ENCODE measurements at places on chromosomes 12 and 14. TPM values are rescaled to one million over a fixed set of nuclear protein-coding genes. Genes with fewer than 3 reads are reported as not detected.

- DNase-seq = no peak
These were observed 27.7 kb downstream of the PPP4R3A start for GRCh38 chr14:91482263-91483013.

GRCh38 chr12:15856097-15856982 lies 25.8 kb upstream of the STRAP start:
- DNase-seq = no peak

DNA sequence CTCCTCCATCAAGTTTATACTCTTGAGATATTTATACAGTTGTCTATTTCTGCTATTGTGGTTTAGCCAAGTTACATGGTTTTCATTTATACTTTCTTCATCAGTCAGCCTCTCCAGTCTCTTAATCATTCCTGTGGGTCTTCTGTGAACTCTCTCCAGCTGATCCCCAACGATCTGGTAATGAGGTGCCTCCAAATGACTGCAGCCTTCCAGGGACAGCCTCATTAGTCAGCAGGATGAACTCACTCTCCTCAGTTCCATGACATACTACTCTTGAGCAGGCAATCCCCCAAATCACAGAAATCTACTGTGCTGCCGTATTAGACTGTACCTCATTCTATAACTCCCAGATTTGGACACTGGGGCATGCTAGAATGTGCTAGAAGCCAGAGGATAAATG lies 15.3 kb downstream of the AREL1 start:
- no peak for DNase-seq

KIF21A gene
- 23.7 TPM for total RNA-seq

DNA sequence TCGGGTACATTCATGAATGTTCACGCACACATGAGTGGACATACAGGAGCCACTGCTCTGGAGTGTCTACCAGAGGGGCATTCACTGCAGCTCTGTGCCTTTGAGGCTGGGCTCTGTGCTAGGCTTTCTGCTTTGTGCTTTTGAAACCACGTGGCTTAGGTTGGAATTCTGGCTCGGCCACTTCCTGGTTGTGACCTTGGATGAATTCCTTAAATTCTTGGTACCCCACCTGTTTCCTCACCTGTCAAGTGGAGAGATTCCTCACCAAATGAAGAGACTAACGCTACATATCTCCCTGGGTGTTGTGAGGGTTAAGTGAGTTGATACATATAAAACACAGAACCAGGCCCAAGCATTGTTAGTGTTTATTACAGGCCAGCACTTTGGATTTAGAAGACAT lies 842.8 kb downstream of the VRK1 start:
- no peak for DNase-seq

GRCh38 chr14:90105756-90106155 lies 44.0 kb downstream of the KCNK13 start:
- no peak for DNase-seq

DNA sequence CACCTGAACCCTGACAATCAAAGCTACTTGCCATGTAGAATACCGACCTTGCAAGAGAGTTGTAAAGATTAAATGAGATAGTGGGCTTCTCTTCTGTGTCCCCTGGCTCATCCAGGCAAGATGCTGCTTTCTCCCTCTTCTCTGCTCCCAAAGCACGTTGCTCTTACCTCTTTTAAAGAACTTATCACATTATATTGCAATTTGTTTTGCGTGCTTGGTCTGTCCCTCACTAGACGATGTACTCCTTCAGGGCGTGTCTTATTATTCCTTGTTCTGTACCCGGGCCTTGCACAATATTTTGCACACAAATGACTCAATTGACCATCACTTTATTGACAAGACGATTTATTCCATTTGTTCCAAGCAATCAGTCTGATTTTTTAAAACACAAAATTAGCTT lies 3.3 kb downstream of the DCN start:
- DNase-seq = no peak

DNA sequence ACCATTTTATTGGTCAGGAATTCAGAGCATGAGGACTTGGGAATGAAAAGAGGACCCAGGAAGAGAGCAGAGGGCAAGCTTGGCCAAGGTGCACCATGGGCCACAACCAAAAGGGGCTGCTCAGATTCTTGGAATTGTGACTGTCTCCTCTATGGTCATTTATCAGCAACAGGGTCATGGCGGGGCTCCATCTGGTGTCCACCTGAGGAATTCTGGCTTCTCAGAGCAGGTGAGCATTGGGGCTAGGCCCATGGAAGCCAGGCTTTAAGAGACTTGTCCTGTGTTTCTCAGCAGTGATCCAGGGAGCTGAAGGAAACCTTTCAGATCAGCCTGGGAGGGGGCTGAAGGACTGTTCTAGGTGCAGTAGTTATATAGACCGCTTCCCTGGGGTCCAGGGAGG lies 2.6 kb upstream of the RIN3 start:
- DNase-seq = no peak

GRCh38 chr14:26694521-26694920 lies 96.7 kb upstream of the NOVA1 start:
- DNase-seq = no peak

DNA sequence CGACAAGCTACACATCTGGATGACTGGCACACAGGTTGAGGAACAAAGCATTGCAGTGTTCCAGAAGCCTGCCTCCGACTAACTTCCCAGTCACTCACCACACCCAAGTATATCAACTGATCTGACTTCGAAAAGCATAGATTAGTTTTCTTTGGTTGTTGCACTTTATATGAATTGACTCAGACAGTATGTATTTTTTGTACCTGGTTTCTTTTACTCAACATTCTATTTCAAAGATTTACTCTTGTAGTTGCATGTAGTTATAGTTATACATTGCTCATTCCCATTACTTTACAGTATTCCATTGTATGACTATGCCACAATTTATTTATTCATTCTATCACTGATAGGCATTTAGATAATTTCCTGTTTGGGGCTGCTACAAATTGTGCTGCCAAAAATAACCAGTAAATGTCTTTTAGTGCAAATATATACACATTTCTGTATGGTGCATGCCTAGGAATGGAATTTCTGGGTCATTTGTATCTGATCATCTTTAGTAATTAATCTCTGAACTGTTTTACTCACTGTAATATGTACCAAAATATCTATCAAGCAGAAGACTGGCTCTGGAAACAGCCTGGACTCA lies 17.8 kb downstream of the PLCZ1 start:
- no peak for DNase-seq

DNA sequence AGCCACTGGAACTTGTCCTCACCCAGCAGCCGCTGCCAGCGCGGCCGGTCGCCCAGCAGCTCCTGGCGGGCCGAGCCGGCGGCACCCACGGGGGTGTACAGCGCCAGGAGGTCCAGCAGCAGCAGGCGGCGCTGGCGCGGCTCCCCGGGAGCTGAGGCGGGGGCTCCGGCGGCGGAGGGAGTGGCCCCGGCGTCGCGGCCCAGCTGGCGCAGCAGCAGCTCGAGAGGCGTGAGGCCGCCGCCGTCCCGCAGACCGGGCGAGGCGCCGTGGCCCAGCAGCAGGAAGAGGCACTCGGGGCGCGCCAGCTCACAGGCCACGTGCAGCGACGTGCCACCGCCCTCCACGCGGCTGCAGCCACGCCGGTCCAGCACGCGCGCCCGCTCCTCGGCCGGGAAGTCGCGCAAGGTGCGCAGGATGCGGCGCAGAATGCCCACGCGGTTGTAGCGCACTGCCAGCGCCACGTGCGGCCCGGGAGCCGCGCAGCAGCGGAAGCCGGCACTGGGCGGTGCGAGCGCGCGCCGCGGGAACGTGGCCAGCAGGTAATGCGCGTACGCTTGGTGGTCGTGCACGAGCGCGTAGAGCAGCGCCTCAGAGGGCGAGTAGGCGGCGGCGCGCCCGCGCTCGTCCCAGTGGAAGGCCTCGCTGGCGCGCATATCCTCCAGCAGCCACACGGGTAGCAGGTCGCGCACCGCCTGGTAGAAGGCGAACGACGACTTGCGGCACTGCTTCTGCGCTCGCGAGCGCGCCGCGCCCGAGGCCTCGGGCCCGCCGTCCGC lies 2.3 kb downstream of the ANKRD9 start:
- DNase-seq = no peak

DNA sequence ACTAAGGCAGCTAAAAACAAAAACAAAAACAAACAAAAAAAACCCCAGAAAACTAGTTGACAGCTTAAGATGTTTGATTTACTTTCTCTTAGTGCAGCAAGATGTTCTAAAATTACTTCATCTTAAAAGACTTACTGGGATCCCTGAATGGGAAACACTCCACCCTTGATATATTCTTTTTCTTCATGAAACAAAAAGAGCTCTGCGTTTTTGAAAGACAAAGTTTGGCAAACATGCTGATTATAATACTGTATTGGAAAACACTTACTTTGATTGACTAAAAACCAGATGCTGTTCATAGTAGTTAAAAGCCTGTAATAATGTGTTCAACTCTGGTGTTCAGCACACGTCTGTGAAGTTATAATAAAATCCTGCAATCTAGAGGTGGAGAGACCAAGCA lies 136.8 kb downstream of the SRGAP1 start:
- DNase-seq = no peak

B3GNT4 gene
- 1.6 TPM for total RNA-seq

PLEKHD1 gene
- 2.0 TPM for total RNA-seq

DENND5B gene
- total RNA-seq = 17.7 TPM

- DNase-seq = no peak
These were observed 40.7 kb downstream of the RMST start for GRCh38 chr12:97503073-97503855.

GRCh38 chr14:23566778-23567185 lies 809 bp downstream of the AP1G2 start:
- peak; percentile 75 for DNase-seq

RGS6 gene
- 4.5 TPM for total RNA-seq

KRT6C gene
- total RNA-seq = not detected

DNA sequence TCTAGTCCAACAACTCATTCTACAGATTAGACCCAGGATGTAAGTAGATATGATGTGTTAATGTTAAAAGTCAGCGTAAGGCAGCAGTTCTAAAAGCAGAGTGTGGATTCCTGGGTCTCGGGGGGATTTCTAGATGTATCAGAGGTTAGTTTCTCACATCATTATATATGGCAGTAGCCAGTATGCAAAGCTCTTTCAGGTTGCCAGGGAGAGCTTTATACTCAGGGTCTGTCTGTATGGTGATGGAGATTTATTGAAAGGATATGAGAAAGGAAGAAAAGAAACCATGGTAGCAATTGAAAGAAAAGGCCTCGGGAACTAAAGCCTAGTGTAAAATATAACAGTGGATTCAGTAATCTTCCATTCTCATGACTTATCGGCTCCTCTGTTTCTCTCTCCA lies 26.2 kb upstream of the PAWR start:
- DNase-seq = no peak

DNA sequence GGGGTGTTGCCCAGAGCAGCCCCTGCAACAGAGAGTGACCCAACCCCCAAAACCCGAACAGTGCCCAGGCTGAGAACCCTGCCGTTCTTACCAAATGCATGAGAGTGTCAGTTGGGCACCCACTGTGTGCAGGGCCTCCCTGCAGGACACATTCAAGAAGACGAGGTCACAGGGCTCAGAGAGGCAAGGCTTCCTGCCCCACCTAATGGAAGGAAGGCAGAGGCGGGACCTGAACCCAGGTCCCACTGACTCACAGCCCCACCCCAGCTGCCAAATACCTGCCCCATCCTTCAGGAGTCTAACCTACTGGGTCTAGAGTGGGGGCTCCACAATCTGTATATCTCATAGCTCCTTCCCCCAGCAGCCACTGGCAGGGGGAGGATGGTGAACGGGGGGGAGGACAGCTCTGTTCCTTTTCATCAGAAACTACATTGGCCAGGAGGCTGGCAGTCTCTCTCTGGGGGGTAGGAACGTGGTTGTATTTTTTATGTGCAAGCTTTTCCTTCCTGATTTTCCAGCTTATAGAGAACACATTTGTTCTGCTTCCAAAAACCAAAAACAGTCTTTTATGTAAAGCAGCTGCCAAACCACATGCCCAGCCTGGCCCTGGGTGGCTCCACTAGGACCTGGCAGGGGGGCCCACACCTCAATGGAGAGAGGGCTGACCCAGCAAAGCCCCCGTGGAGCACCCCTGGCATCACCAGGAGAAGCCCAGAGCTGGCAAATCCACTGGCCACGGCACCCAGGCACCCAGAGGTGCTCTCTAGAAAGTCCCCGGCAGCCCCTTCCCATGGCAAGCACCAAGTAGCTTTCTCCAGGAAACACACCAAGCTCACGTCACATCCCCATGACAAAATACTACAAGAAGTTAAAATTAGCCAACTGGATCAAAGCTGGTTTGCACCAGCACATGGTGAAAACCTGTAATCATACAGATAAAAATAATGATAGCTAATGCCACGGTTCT lies 17.0 kb downstream of the NCOR2 start:
- no peak for DNase-seq

CCDC38 gene
- total RNA-seq = not detected

ADAM21 gene
- not detected for total RNA-seq

TMTC2 gene
- total RNA-seq = 19.3 TPM

GRCh38 chr12:104877103-104877705 lies 80.9 kb downstream of the SLC41A2 start:
- DNase-seq = no peak

DNA sequence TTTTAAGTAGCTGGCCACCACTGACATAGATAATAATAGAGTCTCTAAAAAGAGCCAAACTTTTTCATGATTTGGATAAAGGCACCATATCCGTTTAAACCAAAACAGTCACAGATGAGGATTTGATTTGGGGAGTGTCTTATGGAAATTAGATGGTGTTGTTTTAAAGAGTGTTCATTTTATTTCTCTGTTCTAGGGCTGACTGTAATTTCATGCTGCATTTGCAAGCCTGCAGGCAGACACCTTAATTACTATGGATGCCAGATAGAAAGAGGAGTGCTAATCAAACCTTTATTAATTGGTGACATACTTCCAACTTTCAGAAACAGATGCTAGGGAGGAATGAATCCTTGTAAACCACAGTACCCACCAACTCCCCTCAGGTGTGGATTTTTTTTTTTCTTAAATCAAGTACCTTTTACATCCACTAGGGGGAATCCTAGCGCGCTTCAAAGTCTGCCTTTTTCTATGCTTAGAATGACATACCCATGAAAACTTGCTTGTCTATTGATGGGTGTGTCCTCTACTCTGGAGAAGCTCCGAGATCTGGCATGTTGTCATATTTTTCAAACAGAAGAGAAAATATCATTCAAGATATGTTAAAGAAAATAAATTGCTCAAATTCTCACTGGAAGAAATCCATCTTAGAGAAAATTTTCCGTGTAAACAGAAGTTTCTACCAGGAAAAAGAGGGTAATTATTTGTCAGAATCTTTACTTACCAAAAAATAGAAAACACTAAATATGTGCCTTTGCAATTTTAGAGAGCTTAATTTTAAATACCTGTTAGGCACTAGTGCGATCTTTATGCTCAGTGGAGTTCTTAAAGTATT lies 14.2 kb upstream of the PLXNC1 start:
- no peak for DNase-seq

DNA sequence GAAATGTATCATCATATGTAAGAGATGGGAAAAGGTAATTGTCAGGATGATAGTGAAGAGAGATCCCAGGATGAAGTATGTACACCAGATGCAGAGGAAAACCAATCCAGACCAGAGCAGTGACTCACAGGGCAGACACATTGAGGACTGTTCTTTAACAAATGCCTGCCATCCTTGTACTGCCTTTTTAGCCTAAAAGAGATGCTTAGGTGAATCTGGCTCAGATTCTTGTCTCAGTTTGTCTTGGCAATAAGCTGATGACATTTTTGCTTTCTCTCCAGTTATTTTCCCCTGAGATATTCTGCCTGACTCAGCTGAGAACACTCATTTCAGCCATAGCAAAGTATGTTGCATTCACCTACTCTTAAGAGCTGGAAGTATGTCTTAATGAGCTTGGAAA lies 405.3 kb upstream of the USP15 start:
- no peak for DNase-seq

GRCh38 chr14:92122351-92122677 lies 545 bp downstream of the CPSF2 start:
- DNase-seq = no peak

All from breast epithelium (tissue), 4 donors.